ENCODE measurements at places on chromosomes 4 and X.

DNA sequence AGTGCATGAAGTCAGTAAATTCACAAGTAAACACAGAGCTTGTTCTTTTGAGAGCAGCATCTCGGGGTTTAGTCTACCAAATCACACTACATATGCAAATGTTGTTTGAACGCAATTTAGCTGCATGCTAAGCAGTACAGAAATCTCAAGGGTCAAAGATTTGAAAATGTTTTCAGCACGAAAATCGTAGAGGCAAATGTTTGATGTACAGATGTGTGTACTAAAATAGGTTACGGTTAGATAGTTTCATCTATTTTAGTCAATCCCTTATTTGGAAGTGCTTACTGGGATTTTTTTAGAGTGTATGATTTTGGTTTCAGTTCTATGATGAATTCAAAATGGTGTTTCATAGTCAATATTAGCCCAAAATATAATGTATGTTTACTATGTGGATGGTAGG, 1928.2 kb upstream of the TENM3 start:
- DNase-seq, result no peak
- no peak overlapping the region for H3K27ac ChIP-seq
- H3K4me3 ChIP-seq, result no peak overlapping the region
- H3K27me3 ChIP-seq, result no peaks in the 10 kb centered on the region

DNA sequence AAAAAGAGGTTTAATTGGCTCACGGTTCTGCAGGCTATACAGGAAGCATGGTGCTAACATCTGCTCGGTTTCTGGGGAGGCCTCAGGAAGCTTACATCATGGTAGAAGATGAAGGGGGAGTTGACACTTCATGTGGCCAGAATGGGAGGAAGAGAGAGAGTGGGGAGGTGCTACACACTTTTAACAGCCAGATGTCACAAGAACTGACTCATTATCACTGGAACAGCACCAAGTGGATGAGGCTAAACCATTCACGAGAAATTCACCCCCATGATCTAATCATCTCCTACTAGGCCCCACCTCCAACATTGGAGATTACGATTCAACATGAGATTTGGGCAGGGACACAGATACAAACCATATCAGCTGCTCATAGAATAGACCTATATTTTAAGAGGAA, 255.8 kb downstream of the OPHN1 start:
- DNase-seq, result no peak
- H3K4me3 ChIP-seq, result no peak overlapping the region
- peaks cover 9% of the 10 kb centered on the region for H3K4me1 ChIP-seq
- no peaks in the 10 kb centered on the region for H3K27me3 ChIP-seq
- H3K27ac ChIP-seq, result no peak overlapping the region

- no peaks in the 10 kb centered on the region for H3K36me3 ChIP-seq
- no peaks in the 10 kb centered on the region for H3K27me3 ChIP-seq
- no peak for DNase-seq
- H3K4me1 ChIP-seq, result no peaks in the 10 kb centered on the region
These were observed 445.5 kb downstream of the ZIC3 start for GRCh38 chrX:138011468-138011867.

GRCh38 chrX:65677954-65678469, 10.6 kb downstream of the MSN start:
- no peak for DNase-seq
- H3K27me3 ChIP-seq, result no peaks in the 10 kb centered on the region
- H3K36me3 ChIP-seq, result peaks cover 7% of the 10 kb centered on the region
- H3K27ac ChIP-seq, result peak overlapping the region; percentile 97

DNA sequence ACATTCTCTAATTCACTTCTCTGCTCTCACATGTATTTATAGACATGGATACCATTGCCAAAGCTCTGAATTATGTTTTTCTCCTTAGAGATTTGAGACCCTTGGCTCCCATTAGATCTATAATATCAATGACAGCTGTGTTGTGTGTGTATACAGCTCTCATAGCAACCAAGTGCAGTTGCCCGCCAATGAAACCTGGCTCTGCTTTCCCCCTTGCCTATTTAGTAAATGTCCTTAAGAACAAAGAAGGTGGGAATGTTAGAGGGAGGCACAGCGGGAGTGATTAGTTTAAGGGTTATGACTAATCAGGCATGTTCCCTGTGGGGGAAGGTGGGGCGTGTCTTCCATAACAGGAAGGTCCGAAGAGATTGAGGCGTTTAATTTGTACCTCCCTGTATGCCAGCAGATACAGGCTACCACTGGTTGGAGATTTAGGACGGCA, 100.5 kb upstream of the TBC1D9 start:
- H3K27ac ChIP-seq, result peak overlapping the region; percentile 59
- H3K27me3 ChIP-seq, result peaks cover 2% of the 10 kb centered on the region
- DNase-seq, result no peak
- peaks cover 8% of the 10 kb centered on the region for H3K4me1 ChIP-seq
- no peak overlapping the region for H3K4me3 ChIP-seq

- H3K27me3 ChIP-seq, result no peaks in the 10 kb centered on the region
- H3K4me1 ChIP-seq, result peaks cover 35% of the 10 kb centered on the region
- no peaks in the 10 kb centered on the region for H3K36me3 ChIP-seq
These were observed 109.6 kb downstream of the SHROOM4 start for GRCh38 chrX:50704360-50704759.

DNA sequence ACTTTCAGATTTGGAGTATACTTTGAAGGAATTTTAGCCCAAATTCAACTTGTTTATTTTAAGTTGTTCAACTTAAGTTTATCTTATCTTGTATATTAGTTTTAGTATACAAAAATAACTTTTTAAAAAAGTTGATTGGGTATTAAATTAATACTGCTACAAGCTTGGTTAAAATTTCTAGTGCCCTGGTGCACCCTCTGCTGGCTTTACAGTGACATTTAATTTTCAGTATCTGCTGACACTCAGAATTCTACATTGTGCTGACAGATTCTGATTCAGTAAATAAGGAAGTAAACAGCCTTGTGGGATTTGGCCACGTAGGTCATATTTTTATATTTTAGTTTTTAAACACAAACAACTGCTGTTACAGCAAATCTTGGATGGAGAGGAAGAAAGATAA, 2.9 kb downstream of the EDA start:
- peaks cover 3% of the 10 kb centered on the region for H3K4me1 ChIP-seq
- H3K27me3 ChIP-seq, result no peaks in the 10 kb centered on the region
- H3K36me3 ChIP-seq, result no peaks in the 10 kb centered on the region
- H3K4me3 ChIP-seq, result no peak overlapping the region
- DNase-seq, result no peak
- no peak overlapping the region for H3K27ac ChIP-seq

- H3K4me3 ChIP-seq, result no peak overlapping the region
- H3K4me1 ChIP-seq, result peaks cover 11% of the 10 kb centered on the region
- DNase-seq, result no peak
- H3K36me3 ChIP-seq, result no peaks in the 10 kb centered on the region
These were observed 353.2 kb downstream of the PDHA2 start for GRCh38 chr4:96193061-96193460.

- DNase-seq, result no peak
- no peaks in the 10 kb centered on the region for H3K27me3 ChIP-seq
- H3K36me3 ChIP-seq, result no peaks in the 10 kb centered on the region
- peak overlapping the region; percentile 47 for H3K4me3 ChIP-seq
- H3K27ac ChIP-seq, result peak overlapping the region; percentile 81
These were observed 27.6 kb upstream of the TMEM184C start for GRCh38 chr4:147589586-147589985.

- H3K36me3 ChIP-seq, result peaks cover 18% of the 10 kb centered on the region
- no peaks in the 10 kb centered on the region for H3K27me3 ChIP-seq
- no peak overlapping the region for H3K4me3 ChIP-seq
- H3K4me1 ChIP-seq, result no peaks in the 10 kb centered on the region
These were observed 26.5 kb upstream of the MRFAP1 start for GRCh38 chr4:6613676-6614651.

DNA sequence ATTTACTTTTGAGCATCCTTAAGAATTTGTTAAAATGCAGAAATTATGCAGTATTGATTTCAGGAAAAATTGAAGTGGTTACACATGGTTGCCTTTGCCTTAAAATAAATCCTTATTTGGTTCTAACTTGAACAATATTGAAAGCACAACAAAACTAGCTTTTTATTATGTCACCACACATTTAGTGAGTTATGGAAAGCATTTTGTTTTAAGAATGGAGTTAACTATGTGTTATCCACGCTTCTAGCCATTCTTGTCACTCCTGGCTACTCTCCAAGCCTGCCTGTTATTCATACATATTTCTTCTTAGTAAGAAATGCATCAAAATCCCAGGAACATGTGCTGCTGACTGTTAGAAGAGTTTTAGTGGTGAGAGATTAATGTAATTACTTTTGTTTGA, 73.9 kb downstream of the FAT4 start:
- no peak overlapping the region for H3K4me3 ChIP-seq
- H3K27me3 ChIP-seq, result no peaks in the 10 kb centered on the region
- H3K27ac ChIP-seq, result peak overlapping the region; percentile 85
- peaks cover 48% of the 10 kb centered on the region for H3K4me1 ChIP-seq
- DNase-seq, result no peak

DNA sequence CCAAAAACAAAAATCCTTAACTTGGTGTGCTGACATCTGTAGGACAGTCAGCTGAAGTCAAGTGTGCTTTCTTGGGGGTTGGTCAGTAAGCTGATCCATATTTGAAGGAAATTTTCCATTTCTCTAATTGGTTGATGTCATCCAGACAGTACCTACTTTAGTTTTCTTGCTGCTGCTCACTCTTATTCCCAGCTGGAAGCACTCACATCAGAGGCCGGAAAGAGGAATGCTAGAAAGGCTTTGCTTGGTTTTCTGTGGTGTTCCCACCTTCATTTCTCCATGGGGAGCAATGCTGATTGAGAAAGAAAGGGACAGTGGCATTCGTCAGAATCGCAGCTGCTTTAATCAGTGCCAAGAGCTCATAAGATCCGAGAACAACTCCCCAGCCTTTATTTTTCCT, 227.0 kb downstream of the C4orf33 start:
- no peaks in the 10 kb centered on the region for H3K36me3 ChIP-seq
- H3K27me3 ChIP-seq, result peaks cover 29% of the 10 kb centered on the region
- no peak overlapping the region for H3K4me3 ChIP-seq
- no peak for DNase-seq
- peaks cover 7% of the 10 kb centered on the region for H3K4me1 ChIP-seq
- no peak overlapping the region for H3K27ac ChIP-seq

All from chondrocyte (in vitro differentiated cells).